ENCODE measurements at places on chromosomes 1 and 21.

GRCh38 chr1:12604114-12604874 lies 13.7 kb downstream of the DHRS3 start:
- DNase-seq: peak; percentile 74

DNA sequence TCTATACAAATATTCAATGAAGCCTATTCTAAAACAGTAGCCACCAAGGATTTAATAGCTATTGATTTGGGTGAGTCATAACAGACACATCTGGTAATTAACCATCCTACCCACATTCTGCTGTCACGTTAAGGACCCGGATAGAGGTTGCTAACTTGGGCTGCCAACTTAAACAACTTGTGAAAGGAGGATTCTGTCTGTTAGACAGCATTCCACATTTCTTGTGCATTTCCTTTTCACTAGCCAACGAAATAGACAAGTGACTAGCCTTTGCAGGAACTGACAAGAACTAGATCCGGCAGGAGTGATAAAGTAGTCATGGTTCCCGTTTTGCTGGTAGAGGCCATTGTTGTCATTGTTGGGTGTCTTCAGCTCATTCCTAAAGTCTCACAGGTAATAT lies 9.5 kb downstream of the DSCAM start:
- no peak for DNase-seq

GRCh38 chr1:8516793-8517556 lies 199.1 kb downstream of the SLC45A1 start:
- no peak for DNase-seq

DNA sequence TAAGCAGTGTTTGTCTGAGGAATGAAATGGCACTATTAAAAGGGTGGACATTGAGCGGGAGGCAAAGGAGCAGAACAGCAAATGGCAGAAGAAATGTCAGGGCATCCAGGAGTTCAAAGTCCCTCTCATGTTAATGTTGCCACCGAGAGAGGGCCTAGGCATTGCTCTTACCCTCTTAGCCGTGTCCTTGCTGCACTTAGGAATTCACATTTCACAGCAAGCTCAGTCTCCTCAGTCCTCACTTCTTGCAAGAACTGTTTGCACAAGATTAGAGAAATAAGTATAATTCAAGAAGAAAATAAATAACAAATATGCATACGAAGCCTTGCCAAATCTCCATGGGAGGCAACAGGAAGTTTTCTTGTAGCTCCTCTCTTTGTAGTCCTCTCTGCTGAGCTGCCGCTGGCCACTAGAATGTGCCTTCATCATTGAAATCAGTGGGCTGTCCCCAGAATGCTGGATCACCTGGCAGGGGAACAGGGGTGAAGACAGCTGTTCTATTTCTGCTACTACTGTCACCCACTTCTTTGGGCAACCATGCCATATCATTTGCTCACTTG lies 205.8 kb downstream of the ZNF326 start:
- DNase-seq: no peak

GRCh38 chr21:28793043-28793442 lies 199.6 kb downstream of the LTN1 start:
- no peak for DNase-seq

- no peak for DNase-seq
These were observed 9.9 kb downstream of the S100A11 start for GRCh38 chr1:152026895-152027294.
